ENCODE measurements at places on chromosomes 3 and 15. TPM values are rescaled to one million over a fixed set of nuclear protein-coding genes. Genes with fewer than 3 reads are reported as not detected.
A peak's percentile ranks its signal among the peaks of the same experiment; 100 is the strongest.

DNA sequence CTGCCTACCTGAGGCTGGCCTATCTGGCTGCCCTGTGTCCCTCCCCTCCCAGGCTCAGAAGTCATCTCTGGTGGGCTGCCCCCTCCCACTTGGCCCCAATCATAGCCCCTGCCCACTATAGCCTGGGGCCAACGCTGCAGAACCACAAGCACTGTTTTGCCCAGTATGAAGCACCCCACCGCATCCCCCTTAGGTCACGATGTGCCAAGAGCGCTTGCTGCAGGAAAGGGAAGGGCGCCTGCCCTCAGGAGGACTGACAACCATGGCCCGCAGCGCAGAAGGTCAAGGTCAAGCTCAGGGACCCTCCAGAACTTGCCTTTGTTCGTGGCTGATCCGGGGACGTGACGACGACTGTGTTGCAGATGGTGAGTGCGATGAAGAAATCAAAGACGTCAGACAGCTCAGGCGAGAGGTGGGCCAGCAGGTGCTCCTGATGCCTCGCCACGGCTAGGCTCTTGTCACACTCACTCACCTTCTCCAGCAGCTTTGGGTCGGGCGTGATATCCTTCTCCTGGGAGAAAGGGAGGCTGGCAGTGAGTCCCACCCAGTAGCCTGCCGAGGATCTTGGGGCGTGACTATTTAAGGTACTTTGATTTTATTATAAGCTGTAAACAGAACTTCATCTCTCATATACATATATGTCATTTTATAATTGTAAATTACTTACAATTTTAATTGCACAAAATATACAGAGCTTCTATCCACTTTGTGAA is 146.6 kb downstream of the ATP10A start:
- DNase-seq = no peak

DNA sequence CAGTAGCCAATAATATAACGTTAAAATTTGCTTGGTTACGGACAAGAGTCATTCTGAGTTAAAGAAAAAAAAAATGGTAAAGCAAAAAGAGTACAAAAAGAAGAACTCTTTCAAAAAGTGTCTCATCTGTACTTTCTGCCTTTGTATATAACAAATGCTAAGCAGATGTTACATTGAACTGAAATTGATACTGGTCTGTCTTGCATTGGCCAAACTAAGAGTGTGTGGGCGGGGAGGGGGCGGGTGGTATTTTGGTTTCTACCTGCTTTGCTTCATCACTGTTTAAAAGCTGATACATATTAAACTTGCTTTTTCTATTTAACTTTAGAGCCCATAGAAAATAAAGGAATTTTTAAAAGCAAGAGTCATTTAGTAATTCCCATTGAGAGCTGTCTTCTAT is 215.0 kb upstream of the THBS1 start:
- DNase-seq = no peak

GRCh38 chr15:98966091-98966787 is 41.4 kb downstream of the PGPEP1L start:
- no peak for DNase-seq

GRCh38 chr3:104206925-104207324 is 1159.8 kb upstream of the ALCAM start:
- DNase-seq = no peak

DNA sequence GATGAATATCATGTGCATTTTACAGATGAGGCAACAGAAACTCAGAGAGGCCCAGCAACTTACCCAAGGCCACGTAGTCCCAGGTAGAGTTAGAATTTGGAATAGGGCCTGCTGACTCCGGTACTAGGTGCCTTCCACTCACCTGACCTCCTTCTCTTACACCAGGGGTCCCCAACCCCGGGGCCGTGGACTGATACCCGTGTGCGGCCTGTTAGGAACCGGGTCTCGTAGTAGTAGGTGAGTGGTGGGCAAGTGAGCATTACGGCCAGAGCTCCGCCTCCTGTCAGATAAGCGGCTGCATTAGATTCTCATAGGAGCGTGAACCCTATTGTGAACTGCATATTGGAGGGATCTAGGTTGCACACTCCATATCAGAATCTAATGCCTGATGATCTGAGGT is 64.8 kb downstream of the SMAD3 start:
- no peak for DNase-seq

GRCh38 chr15:66831801-66832390 is 129.9 kb downstream of the SMAD6 start:
- DNase-seq = no peak

DNA sequence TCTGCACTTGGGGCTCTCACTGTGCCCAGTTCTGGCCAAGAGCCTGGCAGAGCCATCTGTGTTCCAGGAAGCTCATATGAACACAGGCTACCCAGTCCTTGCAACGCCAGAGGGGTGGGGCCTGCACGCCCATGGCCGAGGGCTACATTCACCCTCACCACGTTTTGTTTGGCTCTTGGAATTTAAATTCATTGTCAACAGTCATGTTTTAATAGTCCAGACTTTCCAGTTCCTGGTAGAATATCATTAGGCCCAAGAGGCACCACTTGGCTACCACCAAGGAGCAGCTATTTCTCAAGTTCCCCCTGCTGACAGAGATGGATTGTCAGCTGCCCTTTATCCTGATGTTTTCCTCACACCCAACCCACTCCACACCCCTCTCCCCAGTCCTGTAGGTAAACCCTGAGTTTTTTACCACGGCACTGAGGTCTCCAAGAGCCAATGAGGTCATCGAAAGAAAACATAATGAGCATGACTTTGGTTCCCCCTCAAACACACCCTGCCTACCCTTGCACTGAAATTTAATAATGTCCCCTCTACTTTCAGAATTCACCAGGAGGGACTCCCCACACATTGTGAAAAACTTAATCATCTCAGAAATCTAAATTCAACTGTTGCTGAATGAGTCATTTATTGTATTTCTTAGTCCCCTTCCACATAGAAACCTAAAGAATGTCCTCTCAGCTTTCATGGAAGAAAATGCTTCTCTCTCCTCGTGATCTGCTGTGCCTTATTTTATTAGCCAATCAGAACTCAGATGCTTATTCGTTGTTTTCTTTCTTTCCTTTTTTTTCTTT is 125.1 kb downstream of the SHQ1 start:
- DNase-seq = no peak

GRCh38 chr15:25703726-25704125 is 159.4 kb downstream of the ATP10A start:
- no peak for DNase-seq

DNA sequence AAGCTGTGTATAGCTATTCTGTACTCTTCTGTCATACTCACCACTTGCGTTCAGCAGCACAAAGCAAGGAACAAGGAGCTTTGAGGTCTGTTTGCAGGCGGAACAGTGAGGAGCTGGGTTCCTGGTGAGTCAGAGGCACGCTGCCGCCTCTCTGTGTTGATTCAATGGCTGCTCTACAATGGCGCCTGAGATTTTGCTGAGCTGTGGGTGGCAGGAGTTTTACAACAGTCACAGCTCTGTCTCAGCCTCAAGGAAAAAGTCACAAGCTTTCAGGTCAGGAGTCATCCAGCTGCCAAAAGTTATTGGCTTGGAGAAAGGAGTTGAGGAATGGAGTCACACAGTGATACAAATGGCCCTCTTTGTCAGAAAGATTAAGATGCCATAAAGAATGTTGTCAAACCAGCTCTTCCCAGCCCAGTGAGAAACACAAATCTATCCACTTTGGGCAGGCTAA is 98.1 kb downstream of the SSR3 start:
- no peak for DNase-seq

DNA sequence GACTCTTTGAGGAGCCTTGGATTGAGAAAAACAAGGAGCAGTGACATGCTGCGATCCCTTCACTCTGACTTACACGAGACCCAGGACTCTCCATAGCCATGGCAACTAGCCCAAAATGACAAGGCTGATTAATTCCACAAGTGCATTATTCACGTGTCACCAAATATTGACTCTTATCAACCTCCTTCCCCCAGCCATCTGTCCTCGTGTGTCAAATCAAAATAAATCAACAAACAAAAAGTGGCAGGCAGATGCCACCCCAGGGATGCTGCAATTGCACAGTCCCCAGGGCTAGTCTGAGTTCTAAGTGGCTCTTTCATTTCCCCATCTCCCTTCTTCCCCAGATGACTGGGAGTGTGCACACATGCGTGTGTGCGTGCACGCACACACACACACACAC is 104.9 kb downstream of the AQP9 start:
- DNase-seq = no peak

- no peak for DNase-seq
Measured at GRCh38 chr3:171257251-171258203, 202.7 kb downstream of the TNIK start.

DNA sequence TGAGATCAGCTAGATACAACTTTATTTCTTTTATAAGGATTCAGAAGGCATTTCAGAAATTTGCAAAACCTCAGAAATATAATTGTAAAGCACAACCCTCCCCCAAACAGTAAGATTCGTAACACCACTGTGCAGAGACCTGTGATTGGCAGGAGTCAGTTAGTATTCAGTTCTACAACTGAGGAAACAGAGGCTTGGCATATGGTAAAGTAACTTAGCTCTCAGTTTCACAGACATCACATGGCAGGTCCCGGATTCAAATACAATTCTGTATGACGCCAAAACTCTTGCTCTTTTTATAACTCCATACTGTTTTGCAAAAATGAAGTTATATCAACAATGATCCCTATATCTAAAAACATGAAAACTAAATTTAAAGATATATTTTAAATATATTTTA is 225.6 kb upstream of the LMCD1 start:
- DNase-seq = no peak

- no peak for DNase-seq
Measured at GRCh38 chr3:18672561-18672960, 247.4 kb upstream of the SATB1 start.

- DNase-seq = no peak
Measured at GRCh38 chr3:68072062-68072461, 417.6 kb upstream of the SUCLG2 start.

DNA sequence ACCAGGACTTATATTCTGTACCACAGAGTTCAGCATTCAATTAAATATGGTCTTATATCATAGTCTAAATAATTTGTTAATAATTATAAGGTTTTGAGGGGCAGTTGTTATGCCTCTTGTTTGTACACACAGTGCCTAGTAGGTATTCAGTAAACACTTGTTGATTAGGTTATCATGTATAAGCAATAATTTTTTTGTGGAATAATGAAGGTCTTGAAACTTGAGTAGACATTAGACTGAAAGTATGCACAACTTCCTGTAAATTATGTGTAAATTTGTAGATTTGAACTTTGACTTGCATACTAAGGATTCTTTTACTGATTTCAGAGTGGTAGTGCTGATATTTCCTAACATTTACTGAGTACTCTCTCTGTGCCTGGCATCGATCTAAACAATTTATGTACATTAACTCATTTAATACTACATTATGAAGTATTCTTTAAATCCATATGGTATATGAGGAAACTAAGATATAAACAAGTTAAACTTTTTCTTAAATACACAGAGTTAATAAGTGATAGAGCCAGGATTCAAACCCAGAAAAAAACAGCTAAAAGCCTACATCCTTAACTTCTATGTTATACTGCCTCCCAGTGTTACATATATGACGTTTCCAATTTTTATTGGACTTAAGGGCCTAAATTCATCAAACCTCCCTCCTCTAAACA is 65.1 kb downstream of the GLCE start:
- DNase-seq = peak; percentile 19

GRCh38 chr3:114508208-114508607 is 214.4 kb downstream of the TIGIT start:
- DNase-seq = no peak

DNA sequence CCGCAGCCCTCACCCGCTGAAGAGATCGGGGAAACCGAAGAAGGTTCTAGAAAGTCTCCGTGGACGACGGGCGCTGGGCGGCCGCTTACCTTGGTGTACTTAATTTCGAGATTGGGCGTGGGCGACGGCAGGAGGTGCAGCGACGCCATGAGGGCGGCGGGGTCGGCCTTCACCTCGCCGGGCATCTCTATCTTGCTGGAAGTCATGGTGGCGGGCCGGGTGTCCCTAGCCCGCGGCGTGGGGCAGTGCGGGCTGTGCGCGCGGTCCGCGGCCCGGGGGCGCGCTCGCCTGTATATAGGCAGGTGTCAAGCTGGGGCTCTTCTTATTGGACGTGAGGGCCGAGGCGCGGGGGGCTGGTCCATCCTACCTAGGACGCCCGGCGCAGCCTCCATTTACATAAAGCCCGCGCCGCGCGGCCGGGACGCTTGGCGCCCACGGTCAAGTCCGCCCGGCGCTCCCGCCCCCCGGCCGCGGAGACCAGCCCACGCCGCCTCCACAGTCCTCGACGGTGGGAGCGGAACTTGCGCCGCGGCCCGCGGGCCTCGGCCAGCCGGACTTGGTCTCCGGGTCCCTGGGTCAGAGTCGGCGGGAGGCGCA is at the start of gene ALDH1A2:
ALDH1A2 (minus strand) TSS at position 267 of the 597 bp plus-strand sequence; CDS start at position 206, 61 bp downstream.
- no peak for DNase-seq

DNA sequence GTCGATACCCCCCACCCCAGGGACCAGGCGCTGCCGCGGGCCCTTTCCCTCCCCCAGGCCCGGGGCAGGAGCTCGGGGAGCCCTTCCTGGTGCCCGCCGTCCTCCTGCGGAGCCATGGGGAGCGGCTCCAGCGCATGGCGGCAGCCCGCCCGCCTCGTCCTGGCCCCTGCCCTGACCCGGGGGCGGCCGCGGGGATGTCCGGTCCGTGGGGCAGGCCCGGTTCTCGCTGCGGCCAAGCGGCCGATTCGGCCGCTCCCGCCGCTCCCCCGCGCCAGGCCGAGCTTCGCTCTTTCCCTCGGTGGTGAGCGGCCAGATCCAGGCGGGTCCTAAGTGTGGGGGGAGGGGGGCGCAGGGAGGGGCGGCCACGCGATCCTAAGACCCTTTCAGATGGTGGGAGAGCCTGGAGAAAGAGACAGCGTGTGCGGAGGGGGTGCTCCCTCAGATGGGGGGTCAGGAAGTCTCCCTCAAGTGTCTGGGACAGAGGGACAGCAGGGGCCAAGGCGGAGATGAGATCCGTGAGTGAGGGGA is 1.3 kb downstream of the NEIL1 start:
- no peak for DNase-seq

DNA sequence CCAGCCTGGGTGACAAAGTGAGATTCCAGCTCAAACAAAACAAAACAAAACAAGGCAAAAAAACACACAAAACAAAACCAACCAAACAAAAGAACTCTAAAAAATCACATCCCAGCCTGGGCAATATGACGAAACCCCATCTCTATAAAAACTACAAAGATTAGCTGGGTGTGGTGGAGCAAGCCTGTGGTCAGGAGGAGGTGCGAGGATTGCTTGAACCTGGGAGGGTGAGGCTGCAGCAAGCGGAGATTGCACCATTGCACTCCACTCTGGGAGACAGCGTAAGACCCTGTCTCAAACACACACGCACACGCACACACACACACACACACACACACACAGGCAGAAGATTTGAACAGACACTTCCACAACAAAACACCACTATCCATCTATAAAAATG is 99.6 kb downstream of the SHQ1 start:
- no peak for DNase-seq

Gene LRRC2
- not detected for total RNA-seq

Gene ALDH1A2
- total RNA-seq = 18.7 TPM

Gene ACKR4
- not detected for total RNA-seq

Gene KCNMB3
- 1.2 TPM for total RNA-seq

Gene EHHADH
- total RNA-seq = 9.3 TPM

Gene AHSG
- total RNA-seq = not detected

Gene SLC9A9
- total RNA-seq = 0.17 TPM

Gene ANO10
- total RNA-seq = 30.7 TPM

Gene SCN11A
- total RNA-seq = not detected

Gene MESP1
- 2.7 TPM for total RNA-seq

Gene UROC1
- not detected for total RNA-seq

Gene ATP10A
- 13.2 TPM for total RNA-seq

Gene COLQ
- total RNA-seq = 0.14 TPM
